Cortex of kidney (tissue), 1 donor: ENCODE measurements at places on chromosomes 6 and 20.

DNA sequence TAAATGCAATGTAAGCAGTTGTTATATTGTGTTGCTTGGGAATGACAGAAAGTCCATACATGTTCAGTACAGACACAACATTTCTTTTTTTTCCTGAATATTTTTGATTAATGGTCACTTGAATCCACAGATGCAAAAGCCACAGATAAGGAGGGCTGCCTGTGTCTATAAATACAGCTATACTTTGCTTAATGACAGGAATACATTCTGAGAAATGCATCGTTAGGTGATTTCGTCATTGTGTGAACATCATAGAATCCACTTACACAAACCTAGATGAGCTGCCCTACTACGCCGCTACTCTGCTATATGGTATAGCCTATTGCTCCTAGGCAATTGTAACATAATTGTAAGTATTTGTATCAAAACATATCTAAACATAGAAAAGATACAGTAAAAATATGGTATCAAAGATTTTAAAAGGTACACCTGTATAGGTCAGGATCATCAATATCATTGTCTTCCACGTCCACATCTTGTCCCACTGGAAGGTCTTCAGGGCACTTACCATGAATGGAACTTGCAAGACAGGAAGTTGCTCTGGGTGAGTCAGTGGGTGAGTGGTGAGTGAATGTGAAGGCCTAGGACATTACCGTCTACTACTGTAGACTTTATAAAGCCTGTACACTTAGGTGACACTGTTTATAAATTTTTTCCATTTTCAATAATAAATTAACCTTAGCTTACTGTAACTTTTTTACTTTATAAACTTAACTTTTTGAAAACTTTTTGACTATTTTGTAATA is 27.9 kb upstream of the POPDC3 start:
- no peak for DNase-seq

DNA sequence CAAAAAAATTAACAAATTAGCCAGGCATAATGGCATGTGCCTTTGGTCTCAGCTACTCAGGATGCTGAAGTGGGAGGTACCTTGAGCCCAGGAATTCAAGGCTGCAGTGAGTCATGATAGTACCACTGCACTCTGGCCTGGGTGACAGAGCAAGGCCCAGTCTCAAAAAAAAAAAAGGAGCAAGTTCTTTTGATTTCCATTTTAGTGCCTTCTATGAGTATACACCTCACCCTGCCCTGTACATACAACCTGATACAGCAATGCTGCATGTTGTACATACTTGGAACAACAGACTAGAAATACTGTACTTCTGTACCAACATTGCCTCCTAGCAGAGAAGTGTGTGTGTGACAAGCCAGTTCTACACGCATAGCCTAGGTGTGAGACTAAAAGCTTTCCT is 97.3 kb upstream of the CARMIL1 start:
- no peak for DNase-seq

DNA sequence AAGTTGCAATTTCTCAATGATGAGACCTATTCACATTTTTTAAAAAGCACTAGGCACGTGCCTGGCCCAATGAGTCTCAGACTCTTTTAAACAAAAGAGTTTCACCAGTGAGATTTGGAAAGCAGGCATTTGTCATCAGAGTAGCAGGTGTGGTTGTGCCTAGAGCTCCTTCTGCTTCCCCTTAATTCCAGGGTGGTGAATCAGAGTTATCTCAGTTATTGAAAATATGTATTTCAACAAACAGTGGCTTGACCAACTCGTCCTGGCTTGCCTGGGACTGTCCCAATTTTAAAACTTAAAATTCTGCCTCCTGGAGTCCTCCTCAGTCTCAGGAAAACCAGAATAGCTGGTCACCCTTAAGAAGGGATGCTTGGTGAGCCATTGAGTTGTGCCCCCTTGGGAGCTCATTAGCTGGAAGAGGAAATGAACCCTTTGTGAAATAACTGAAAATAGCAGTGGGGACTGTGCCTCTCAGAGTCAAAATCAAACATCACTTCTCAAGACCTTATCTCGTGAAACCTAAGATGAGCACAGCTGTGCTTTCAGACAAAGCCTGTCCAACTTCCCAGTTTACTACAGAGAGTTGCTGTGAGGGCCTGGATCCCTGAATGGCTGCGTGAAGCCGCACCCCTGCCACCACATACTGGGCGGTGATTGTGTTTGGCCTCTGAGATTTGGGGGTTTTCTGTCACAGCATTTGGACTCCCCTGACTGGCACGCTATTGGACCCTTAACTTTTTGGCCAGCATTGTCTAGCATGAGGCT is 116.3 kb downstream of the ANKRD60 start:
- DNase-seq = no peak

DNA sequence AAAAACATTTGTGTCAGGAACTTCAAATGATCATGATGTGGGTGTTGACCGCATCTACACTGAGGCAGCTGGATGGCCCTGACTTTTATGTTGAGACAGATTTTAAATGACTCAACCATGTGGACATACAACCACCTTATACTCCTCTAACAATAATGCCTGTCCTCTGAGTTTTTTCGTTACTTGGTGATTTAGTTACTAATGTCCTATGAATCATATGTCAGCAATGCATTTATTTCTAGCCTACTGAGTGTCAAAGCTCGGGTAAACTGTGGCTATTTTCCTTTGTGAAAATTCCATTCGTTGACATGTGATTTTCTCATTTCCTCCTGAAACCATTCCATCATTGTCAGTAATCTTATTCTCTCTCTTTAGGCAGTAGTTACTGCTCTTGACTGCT is 38.9 kb upstream of the NKX2-4 start:
- DNase-seq = no peak

DNA sequence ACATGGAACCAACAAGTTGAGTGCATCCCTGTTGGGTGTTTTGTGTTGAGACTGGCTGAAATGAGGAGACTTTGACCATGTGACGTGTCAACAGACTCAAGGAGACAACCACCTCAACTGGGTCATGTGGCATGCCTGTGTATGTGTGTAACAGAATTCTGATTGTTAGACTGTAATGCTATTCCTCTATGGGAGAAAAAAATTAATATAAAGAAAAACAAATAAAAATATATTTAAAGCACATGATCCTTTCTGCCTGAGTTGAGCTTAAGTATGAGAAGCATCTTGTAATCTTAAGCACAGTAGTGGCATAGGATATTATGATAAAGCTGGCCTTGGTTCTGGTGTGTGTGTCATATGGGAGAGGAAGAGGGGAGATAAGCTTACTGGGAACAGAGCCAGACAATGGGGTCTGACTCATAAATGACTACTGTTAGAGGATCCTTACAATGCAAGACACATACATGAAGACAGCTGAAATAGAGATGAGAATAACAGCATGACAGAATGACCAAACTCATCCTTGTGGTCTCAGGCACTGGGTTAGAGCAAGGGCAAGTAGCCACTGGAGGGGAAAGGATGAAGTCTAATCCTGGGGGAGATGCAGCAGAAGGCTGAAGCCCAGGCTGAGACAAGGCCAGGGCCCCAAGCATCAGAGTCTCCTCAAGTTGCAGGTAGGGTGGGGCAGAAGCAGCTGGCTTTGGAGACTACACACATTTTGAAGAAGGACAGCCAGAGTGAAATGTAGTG is 9.2 kb downstream of the TP53INP2 start:
- DNase-seq = no peak

GRCh38 chr20:47605673-47606413 is 104.2 kb downstream of the NCOA3 start:
- no peak for DNase-seq

DNA sequence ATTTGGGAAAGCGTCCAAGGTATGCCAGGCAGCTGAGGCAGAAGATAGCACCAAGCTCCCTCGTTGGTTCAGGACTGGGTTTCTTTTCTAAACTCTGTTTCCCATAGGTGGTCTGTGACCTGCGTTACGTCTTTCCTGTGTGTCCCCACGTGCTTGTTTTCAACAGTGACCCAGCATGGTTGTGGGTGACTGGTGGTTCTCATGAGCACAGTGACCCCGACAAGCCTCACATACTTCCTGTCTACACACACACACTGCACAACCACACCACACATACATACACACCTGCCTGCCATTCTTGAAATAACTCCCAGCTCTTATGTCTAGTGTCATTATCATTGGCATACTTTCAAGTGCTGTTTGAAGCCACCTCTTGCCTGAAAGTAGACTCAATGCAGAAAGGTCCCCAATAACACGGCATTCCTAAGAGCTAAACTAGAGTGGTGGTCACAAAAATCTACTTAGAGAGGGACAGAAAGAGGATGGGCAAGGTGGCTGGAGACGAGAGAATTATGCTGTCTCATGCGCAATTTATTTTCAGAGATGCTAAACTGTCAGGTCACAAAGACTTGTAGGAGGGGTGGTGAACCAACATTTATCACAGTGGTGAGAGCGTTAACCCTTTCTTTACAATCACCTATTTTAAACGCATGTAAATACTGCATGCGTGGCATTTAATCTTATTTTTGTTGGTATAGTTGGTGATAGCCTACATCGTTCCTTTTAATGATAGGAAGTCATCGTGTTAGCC is 66.7 kb downstream of the GCNT2 start:
- no peak for DNase-seq

GRCh38 chr6:100296810-100297544 is 167.7 kb downstream of the SIM1 start:
- no peak for DNase-seq

GRCh38 chr20:5327356-5327755 is 10.6 kb upstream of the PROKR2 start:
- no peak for DNase-seq

- DNase-seq = no peak
Measured at GRCh38 chr6:55557146-55557545, 21.8 kb downstream of the HMGCLL1 start.

- no peak for DNase-seq
Measured at GRCh38 chr20:52518735-52519134, 327.2 kb upstream of the ZFP64 start.

DNA sequence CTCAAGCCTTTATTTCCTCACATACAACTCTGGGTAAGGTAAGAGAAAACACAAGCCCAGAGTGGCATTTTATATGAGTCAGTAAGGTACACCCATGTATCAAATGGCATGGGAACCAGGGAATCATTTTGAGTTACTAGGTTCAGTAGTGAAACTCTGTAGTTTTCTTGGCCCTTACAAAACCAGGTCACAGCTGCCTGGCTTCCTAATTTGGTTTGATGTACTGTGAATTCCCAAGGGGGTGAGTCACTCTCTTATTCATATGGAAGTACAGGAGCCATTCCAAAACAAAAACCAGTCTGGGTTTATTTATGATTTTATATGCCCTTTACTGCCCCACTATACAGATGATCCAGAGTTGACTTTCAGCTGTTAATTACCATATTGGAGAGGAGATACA is 70.7 kb downstream of the PDE7B start:
- no peak for DNase-seq
